ENCODE measurements at places on chromosomes 11 and 22. TPM values are rescaled to one million over a fixed set of nuclear protein-coding genes. Genes with fewer than 3 reads are reported as not detected.
A peak's percentile ranks its signal among the peaks of the same experiment; 100 is the strongest.

- DNase-seq: peak; percentile 2
These were observed 67.3 kb downstream of the IMMP1L start for GRCh38 chr11:31442086-31442485.

GRCh38 chr11:86184728-86185380 lies 59.7 kb upstream of the EED start:
- no peak for DNase-seq

Gene CHADL
- total RNA-seq: 1.3 TPM

DNA sequence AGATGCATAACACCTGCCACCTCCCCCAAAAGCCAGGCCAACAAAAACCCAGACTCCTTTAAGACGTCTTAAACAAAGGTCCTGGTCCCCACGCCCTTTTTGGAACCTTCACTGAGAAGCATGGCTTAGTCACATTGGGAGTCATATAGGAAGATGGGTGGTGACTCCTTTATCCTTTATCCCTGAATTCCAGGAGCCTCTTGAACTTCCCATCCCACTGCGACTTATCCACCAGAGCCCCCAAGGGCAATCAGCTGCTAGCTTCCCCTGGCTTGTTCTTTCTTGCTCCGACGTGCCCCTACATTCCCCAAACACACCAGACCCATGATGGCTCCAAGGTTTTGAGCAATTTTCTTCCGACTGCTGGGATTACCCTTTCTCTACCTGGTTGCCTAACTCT lies 567.0 kb upstream of the CADM1 start:
- DNase-seq: no peak

Gene C11orf52
- 0.13 TPM for total RNA-seq

DNA sequence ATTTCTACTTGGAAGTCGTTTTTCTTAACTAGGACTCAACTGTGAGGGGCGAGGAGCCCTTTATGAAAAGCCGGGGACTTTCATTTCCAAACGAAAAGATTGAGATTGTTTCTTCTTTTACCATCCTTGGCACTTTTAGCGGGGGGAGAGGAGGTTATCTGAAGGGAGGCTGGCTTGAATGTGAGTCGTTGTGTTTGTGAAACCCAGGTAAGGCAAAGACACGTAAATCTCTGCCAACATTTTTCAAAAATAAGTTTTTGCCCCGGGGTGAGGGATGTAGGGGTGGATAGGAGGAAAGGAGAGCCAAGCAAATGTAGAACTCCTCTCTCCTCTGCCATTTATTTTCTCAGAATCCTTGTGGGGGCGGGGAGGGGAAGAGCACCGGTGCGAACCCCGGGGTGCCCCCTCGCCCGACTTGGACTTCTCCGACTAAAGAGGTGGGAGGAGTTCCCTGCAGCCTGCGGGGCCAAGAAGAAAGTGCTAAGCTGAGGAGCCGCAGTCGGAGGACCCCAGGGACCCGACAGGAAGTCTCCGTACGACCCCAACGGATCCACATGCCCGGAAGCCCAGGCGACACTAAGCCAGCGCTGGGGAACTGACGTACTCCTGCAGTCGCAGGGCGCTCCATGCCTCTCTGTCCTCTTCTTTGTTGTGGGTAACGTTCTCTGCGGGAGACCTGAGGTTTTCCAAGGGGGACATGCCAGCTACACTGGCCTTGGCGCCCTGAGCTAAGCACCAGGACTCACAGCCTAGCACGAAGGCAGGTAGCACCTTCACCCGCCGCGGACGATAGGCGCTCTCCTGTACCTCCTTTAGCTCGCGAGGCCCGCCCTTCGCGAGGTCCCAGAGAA lies 2.4 kb upstream of the WT1 start:
- no peak for DNase-seq

Gene CCDC87
- total RNA-seq: 0.13 TPM

Gene CLNS1A
- total RNA-seq: 117 TPM

- DNase-seq: no peak
These were observed 236.1 kb downstream of the KCNA4 start for GRCh38 chr11:29780756-29781155.

GRCh38 chr11:18731949-18732821 lies 6.2 kb upstream of the IGSF22 start:
- no peak for DNase-seq

Gene NCAM1
- total RNA-seq: 4.2 TPM

Gene TEX54
- total RNA-seq: not detected

Gene TRIM44
- 22.6 TPM for total RNA-seq

GRCh38 chr11:9905960-9906791 lies 242.3 kb downstream of the SWAP70 start:
- peak; percentile 55 for DNase-seq

Gene ENTHD1
- not detected for total RNA-seq

DNA sequence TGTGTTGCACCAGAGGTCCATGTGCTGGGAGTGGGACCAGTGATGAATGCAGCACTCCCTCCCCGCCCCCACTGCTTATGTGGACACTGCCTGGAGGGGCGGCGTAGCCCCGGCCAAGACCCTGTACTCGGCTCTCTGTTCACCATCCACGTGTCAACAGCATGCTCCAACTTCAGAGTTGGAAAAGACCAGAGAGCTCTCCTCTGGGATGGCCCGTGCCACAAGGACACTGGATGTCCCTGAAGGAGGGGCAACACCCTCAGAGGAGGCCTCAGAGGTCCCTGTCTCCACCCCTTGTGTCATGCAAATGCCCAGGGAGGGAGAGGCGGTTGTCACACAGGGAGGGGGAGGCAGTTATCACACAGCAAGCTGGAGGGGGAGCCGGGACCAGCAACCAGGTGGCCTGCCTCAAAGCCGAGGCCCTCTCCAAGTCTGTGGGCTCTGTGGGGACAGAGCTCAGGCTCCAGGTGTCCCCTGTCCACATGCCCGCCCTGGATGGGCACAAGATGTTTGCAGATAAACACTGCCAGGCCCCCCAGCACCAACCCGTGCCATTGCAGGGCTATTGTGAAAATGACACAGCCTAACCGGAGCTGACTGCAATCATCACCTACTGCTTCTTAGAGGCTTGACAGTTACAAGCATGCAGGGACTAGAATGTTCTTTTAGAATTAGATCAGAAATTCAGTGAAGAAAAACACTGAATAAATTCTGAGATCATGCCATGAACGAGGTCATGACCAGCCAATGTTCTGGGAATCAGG lies 121.1 kb downstream of the PHF21B start:
- no peak for DNase-seq

- no peak for DNase-seq
These were observed 7.5 kb downstream of the ARHGAP32 start for GRCh38 chr11:129184581-129184980.

DNA sequence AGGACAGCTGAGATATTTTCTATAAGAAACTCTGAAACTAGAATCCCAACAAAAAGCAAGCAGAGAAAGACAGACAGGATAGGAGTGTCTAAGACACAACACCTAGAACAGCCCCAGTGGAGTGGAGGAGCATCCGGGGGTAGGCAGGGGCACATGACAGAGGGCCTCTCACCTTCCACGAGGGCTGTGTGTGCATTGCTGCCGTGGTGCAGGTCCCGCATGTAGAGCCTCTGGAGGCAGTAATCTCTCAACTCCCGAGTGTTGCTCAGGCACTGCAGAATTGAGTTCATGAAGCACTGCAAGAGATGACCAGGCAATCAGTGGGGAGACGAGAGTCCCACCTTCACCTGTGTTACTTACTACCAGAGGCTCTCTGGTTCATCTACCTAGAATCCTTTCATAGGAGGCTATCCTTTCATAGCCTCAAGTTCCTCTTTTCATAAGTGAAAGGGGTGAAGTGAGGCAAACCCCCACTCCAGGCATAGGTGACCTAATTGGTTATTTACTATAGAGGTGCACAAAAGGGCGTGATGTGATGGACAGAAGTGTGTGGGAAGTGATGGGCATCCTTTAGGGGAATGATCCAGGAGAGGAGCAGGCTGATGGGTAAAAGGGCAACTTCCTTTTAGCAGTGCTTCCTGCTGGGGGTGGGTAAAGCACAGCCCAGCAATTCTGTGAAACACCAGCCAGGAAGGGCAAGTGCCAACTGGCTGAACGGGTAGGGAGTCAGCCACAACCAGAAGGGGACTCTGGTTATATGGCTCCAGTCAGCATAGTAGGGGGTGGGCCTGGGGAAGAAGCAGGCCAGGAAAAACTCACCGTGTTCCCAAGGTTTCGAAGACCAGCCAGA lies 13.1 kb upstream of the MFRP start:
- no peak for DNase-seq

- no peak for DNase-seq
These were observed at the start of gene GAL3ST3 for GRCh38 chr11:66048547-66049323. GAL3ST3 (minus strand) TSS chr11:66049161; CDS start chr11:66045415, 3,746 bp downstream.

- DNase-seq: no peak
These were observed 393.6 kb downstream of the LUZP2 start for GRCh38 chr11:24890426-24890825.

DNA sequence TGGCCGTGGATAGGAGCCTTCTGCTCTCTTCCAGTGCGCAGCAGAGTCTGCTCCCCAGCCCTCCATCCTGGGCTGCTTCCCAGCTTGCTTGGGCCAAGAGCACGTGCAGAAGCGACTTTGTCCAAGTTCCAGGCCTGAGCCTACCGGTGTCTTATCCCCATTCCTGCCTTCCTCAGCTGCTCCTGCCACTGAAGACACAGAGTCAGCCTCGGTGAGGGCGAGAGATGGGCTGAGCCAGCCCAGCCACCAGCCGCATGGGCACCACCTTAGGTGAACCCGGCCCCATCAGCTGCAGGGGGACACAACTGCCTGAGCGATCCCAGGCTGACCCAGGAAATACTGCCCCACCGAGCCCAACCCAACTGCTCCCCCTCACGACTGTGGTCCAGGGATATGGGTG lies 847.8 kb downstream of the TBC1D22A start:
- no peak for DNase-seq

DNA sequence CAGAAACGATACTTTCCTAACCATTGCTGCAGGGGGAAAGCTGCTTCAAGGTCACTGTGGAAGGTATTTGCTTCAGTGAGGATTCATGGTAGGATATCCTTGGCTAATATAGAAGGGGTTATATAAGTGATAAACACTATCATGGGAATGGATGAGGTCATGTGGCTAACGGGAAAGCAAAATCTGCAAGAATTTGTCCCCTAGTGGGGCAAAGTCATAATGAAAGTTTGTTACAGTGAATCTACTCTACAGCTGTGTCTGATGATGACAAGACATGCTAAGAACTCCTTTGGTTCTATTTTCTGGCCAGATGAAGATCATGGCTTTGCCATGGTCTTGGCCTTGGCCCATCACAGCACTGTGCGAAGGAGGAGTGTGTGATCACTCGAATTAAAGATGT lies 13.8 kb downstream of the MMP20 start:
- DNase-seq: no peak

DNA sequence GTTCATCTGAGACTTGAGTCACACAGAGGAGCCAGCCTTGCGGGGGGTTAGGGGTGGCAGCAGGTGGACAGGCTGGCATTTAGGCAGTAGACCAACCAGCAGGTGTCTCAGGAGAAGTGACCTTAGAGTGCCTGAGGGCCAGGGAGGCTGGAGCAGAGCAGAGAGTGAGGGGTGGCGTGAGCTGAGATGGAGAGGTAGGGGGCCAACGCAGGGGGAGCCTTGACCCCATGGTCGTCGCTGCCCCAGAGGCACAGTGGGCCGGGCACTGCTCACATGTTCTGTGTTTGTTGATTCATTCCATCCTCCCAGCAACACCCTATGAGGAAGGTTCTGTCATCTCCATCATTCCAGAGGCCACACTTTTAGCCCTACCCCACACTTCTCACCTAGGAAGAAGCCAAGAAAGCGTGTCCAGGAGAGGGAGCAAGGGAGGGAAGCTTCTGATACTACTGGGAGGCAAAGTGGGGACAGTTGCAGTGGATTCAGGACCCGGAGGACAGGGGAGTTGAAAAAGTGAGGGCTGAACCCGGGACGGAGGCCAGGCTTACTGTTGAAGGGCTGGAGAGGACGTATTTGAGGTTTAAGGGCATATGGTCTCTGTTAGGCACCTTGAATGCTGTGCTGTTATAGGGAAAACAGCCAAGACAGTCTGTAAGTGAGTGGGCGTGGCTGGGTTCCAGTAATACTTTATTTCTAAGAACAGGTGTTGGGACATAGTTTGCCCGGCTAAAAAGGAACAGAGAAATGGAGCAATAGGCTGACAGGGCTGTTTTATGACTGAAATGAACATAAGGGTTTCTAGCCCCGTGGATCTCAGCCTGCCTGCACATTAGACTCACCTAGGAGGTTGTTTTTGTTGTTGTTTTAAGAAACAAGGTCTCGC lies 7.3 kb downstream of the SART1 start:
- no peak for DNase-seq

DNA sequence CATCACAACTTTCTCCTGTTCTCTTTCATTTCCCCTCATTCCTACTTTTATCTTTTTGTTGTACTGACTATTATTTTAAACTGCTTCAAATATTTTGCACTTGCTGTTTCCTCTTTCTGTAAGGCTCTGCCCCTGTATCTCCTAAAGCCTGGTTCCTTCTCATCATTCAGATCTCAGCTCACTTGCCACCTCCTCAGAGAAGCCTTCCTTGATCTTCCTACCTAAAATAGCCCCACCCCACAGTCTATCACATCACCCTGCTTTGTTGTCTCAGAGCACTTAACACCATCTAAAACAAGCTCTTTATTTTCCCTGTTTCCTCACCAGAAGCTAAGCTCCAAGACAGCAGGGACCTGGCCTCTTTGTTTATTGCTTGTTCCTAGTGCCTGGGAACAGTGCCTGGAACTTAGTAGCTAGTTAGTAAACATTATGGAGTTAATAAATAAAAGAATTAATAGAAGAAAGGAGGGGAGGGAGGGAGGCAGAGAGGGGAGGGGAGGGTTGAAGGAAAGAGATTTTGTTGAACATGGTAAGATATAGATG lies 2.5 kb upstream of the STK33 start:
- no peak for DNase-seq

Gene DDB1
- 356 TPM for total RNA-seq

- peak; percentile 67 for DNase-seq
These were observed 17.2 kb downstream of the KIAA0930 start for GRCh38 chr22:45223304-45224117.
